ENCODE measurements at places on chromosomes 1 and 21. TPM values are rescaled to one million over a fixed set of nuclear protein-coding genes. Genes with fewer than 3 reads are reported as not detected.

The ADAMTS5 gene
- total RNA-seq, result 3.0 TPM

The SEC16B gene
- 2.7 TPM for total RNA-seq

The SPRR4 gene
- not detected for total RNA-seq

The PPIAL4G gene
- not detected for total RNA-seq

The CLDN17 gene
- total RNA-seq, result not detected

The NT5C1A gene
- total RNA-seq, result 0.91 TPM

The MAP10 gene
- total RNA-seq, result 0.82 TPM

The MPL gene
- total RNA-seq, result not detected

DNA sequence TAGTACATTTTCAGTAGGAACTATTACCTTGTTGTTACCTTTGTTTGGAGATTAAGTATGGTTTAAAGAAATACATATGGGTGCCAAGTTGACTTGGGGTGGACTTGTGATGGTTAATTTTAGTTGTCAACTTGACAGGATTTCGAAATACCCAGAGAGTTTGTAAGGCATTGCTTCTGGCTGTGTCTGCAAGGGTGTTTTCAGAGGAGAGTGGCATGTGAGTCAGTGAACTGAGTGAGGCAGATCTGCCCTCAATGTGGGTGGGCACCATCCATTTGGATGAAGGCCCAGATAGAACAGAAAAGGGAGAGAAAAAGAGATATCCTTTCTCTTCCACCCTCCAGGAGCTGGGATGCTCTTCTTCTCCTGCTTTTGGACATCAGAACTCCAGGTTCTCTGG, 315.5 kb downstream of the GPATCH2 start:
- H3K4me1 ChIP-seq, result no peaks in the 10 kb centered on the region
- DNase-seq, result no peak
- no peaks in the 10 kb centered on the region for H3K27me3 ChIP-seq
- H3K27ac ChIP-seq, result no peak overlapping the region
- H3K36me3 ChIP-seq, result no peaks in the 10 kb centered on the region
- H3K4me3 ChIP-seq, result no peak overlapping the region

- H3K27me3 ChIP-seq, result no peaks in the 10 kb centered on the region
- DNase-seq, result no peak
- no peak overlapping the region for H3K4me3 ChIP-seq
- peaks cover 15% of the 10 kb centered on the region for H3K4me1 ChIP-seq
- H3K36me3 ChIP-seq, result no peaks in the 10 kb centered on the region
- peak overlapping the region; percentile 88 for H3K27ac ChIP-seq
Measured at GRCh38 chr1:220784751-220785150, 2.0 kb upstream of the MTARC1 start.

DNA sequence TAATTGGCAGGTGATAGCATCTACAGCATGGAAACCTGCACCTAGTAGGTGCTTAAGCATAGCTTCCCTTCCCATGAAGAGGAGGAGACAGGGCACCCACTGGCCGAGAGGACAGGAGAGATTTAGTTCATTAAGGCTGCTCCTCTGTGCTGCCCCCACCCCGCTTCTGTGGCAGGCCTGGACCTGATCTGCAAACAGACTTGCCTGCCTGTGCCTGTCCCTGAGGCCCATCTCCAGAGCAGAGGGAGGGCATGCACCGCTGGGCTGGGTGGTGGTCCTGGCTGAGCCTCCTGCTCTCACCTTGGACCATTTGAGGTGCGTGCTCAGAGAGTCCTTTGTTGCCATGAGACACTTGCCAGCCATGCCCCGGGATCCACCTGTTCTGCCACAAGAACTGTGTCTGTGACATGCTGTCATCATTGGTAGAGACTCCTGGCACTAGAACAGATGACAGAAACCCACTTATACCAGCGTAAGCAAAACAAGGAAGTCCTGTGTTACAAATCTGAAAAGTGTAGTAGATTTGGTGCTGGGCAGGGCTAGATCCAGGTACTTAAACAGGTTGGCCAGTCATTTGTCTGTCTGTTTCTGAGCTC, 55.6 kb downstream of the PTPRF start:
- H3K36me3 ChIP-seq, result no peaks in the 10 kb centered on the region
- peak overlapping the region; percentile 8 for H3K27ac ChIP-seq
- peak; percentile 52 for DNase-seq
- H3K4me3 ChIP-seq, result no peak overlapping the region

DNA sequence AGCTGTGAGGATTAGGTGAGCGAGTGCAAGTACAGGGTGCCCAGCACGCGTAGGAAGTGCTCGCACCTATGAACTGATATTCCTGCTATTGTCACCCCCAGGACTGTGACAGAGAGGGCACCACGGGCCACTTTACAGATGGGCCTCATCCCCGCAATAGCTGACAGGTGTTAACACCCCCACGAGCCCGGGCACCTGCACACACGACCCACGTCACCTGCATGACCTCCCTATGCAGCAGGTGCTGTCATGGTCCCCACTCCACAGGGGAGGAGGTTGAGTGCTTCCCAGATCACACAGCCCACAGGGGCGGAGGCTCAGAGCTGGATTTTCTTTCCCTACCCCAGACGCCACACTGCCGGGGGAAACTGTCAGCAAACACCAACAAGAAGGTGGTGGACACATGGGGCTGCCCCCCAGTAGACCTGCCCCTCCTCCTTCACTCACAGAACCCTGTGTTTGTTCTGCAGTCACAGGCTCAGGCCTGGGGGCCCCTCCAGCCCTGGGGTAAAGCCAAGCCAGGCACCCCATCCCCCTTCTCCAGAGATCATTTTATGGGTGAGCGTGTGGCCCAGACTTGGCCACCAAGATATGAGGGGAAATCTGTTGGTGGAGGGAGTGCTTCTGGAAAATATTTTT, 465.5 kb downstream of the MATN1 start:
- no peaks in the 10 kb centered on the region for H3K4me1 ChIP-seq
- no peak overlapping the region for H3K27ac ChIP-seq
- H3K27me3 ChIP-seq, result peaks cover 4% of the 10 kb centered on the region
- no peak for DNase-seq
- H3K36me3 ChIP-seq, result no peaks in the 10 kb centered on the region

DNA sequence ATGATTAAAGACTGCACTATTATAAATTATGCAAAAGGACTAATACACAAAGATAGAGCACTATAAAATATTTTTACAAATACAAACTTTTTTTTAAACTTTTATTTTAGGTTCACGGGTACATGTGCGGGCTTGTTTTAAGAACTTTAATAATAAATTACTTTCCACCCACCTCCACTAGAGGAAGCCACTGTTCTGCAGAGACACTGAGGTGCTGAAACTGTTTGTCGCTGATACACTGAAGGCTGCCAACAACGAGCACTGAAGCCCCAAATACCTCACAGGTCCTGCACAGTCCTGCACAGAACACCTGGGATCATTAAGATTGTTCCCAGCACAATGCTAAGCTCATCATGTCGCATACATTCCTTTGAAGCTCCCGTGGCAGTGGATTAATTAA, 19.9 kb downstream of the COA6 start:
- no peak overlapping the region for H3K27ac ChIP-seq
- no peaks in the 10 kb centered on the region for H3K4me1 ChIP-seq
- no peaks in the 10 kb centered on the region for H3K27me3 ChIP-seq
- no peak overlapping the region for H3K4me3 ChIP-seq

- no peaks in the 10 kb centered on the region for H3K4me1 ChIP-seq
- peaks cover 5% of the 10 kb centered on the region for H3K27me3 ChIP-seq
- no peaks in the 10 kb centered on the region for H3K36me3 ChIP-seq
- H3K27ac ChIP-seq, result no peak overlapping the region
Measured at GRCh38 chr1:228058949-228059633, 23.4 kb upstream of the ARF1 start.

- no peaks in the 10 kb centered on the region for H3K27me3 ChIP-seq
- peaks cover 4% of the 10 kb centered on the region for H3K4me1 ChIP-seq
- H3K36me3 ChIP-seq, result no peaks in the 10 kb centered on the region
- no peak for DNase-seq
Measured at GRCh38 chr1:160954158-160955104, at the start of gene ITLN2. TSS of gene ITLN2 (minus strand) at chr1:160954809. CDS start at chr1:160954741, 68 bp downstream.

DNA sequence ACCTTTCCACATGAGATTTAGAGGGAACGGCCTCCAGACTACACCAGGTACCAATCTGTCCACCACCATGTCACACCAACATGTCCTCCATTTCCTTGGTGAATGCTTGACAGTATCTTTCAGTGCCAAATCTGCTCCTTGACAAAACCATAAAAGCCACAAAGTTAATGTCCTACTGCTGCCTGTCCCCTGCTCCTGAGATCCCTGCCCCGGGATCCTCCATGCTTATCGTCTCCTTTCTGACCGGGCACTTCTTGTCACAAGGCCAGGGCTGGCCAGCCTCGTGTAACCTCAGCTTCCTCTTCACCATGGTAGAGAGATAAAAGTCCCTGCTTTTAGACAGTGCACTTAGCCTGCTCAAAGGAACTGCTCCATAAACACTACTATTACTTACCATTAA, 136.2 kb downstream of the NAV1 start:
- no peak overlapping the region for H3K27ac ChIP-seq
- no peak for DNase-seq
- no peaks in the 10 kb centered on the region for H3K27me3 ChIP-seq
- H3K4me3 ChIP-seq, result no peak overlapping the region

DNA sequence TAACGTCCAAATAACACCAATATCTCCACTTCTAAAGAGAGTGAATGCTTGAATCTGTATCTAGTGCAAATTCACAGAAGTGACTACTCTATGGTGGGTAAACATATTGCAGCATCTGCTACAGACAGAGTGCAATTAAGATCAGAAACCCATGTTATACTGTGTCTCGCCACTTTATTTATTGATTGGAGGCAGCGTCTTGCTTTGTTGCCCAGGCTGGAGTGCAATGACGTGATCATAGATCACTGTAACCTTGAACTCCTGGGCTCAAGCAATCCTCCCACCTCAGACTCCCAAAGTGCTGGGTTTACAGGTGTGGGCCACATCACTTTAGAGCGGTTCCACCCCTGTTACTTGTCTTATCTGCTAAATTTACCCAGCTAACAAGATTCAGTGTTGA, 57.0 kb downstream of the HLCS start:
- DNase-seq, result no peak
- H3K4me3 ChIP-seq, result no peak overlapping the region
- H3K36me3 ChIP-seq, result no peaks in the 10 kb centered on the region
- no peaks in the 10 kb centered on the region for H3K4me1 ChIP-seq
- no peak overlapping the region for H3K27ac ChIP-seq

GRCh38 chr1:214123061-214123784, 135.4 kb downstream of the PROX1 start:
- no peaks in the 10 kb centered on the region for H3K27me3 ChIP-seq
- no peak overlapping the region for H3K4me3 ChIP-seq
- H3K36me3 ChIP-seq, result no peaks in the 10 kb centered on the region
- no peak overlapping the region for H3K27ac ChIP-seq
- no peaks in the 10 kb centered on the region for H3K4me1 ChIP-seq

GRCh38 chr1:247491328-247491727, 33.4 kb upstream of the OR2B11 start:
- H3K36me3 ChIP-seq, result no peaks in the 10 kb centered on the region
- H3K4me1 ChIP-seq, result no peaks in the 10 kb centered on the region
- no peak overlapping the region for H3K27ac ChIP-seq
- H3K27me3 ChIP-seq, result no peaks in the 10 kb centered on the region

- no peaks in the 10 kb centered on the region for H3K4me1 ChIP-seq
- DNase-seq, result no peak
- H3K27me3 ChIP-seq, result no peaks in the 10 kb centered on the region
- H3K36me3 ChIP-seq, result no peaks in the 10 kb centered on the region
- H3K4me3 ChIP-seq, result no peak overlapping the region
Measured at GRCh38 chr1:108114033-108114599, 86.0 kb downstream of the SLC25A24 start.

DNA sequence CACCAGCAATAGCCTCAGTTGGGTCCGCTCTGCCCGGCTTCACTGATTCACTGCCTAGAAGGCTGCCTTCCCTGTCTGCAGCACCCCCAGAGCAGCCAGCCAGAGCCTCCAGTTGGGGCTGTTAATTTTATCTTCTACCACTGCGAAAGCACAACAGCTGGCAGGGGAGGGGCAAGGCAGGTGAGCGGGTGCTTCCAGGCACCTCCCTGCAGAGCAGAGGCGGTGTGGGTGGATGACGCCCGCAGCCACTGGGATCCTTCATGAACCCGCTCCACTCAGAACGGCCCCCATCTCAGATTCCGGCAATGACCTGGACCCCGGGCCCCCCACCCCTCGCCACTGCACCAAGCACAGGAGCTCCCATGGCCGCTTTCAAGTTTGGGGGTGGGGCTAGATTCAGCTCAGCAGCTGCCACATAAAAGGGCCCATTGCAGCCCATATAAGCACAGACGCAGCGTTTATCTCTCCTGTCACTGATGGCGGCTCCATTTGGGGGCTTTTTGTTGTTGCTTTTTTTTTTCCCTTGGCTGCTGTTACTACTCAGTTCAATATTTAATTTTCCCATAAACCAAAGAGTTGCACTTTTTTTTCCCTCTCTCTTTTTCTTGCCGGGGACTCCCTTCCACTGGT, 128.0 kb upstream of the KLHDC7A start:
- no peaks in the 10 kb centered on the region for H3K36me3 ChIP-seq
- no peak for DNase-seq
- peaks cover 17% of the 10 kb centered on the region for H3K27me3 ChIP-seq

GRCh38 chr1:167489571-167490340, 28.6 kb downstream of the CD247 start:
- H3K36me3 ChIP-seq, result no peaks in the 10 kb centered on the region
- H3K27ac ChIP-seq, result no peak overlapping the region
- H3K4me3 ChIP-seq, result no peak overlapping the region

DNA sequence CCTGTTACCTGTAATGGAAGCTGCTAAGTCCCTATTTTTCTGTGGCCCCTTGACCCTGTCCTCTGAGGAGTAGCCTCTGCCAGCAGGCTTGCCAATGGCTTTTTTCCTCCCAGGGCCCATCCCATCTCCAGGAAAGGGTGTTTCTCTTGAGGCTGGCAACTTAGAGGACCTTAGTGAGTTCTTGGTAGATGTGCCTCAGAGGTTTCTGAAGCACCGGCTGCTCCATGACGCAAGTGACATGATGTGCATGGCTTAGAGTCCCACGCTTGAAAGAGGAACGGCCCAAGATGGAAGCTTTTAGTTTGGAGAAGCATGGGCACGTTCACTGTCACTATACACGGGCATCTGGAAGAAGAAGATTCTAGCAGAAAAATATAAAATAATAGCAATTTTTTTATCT, 63.0 kb downstream of the TGFB2 start:
- no peaks in the 10 kb centered on the region for H3K27me3 ChIP-seq
- no peak for DNase-seq
- H3K4me3 ChIP-seq, result no peak overlapping the region
- no peaks in the 10 kb centered on the region for H3K4me1 ChIP-seq
- H3K36me3 ChIP-seq, result no peaks in the 10 kb centered on the region

DNA sequence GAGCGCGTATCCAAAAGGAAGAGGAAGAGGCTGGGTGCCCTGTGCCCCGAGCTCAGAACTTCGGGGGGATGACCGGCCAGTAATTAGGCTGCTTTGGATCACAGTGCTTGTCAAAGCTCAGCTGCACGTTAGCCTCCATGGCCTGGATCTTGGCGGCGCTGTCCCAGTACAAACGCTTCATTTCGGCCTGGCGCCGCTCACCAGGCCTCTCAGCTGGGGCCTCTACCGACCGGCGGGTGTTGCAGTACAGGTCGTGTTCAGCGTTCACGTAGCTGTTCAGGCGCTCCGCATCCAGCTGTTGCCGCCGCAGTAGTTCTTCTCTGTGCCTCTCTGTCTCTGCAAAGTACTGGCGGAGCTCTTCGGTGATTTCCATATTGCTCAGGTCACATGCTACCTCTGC, 1.4 kb upstream of the ZNF326 start:
- H3K36me3 ChIP-seq, result no peaks in the 10 kb centered on the region
- no peak for DNase-seq
- no peak overlapping the region for H3K27ac ChIP-seq
- H3K4me1 ChIP-seq, result peaks cover 11% of the 10 kb centered on the region
- no peaks in the 10 kb centered on the region for H3K27me3 ChIP-seq
- H3K4me3 ChIP-seq, result no peak overlapping the region

GRCh38 chr1:163166886-163167555, 35.7 kb downstream of the RGS5 start:
- H3K27me3 ChIP-seq, result no peaks in the 10 kb centered on the region
- no peaks in the 10 kb centered on the region for H3K4me1 ChIP-seq
- no peak overlapping the region for H3K4me3 ChIP-seq
- H3K36me3 ChIP-seq, result no peaks in the 10 kb centered on the region
- H3K27ac ChIP-seq, result no peak overlapping the region

Data from prostate gland (tissue), 2 donors.